ENCODE measurements at places on chromosomes 16 and 17.

DNA sequence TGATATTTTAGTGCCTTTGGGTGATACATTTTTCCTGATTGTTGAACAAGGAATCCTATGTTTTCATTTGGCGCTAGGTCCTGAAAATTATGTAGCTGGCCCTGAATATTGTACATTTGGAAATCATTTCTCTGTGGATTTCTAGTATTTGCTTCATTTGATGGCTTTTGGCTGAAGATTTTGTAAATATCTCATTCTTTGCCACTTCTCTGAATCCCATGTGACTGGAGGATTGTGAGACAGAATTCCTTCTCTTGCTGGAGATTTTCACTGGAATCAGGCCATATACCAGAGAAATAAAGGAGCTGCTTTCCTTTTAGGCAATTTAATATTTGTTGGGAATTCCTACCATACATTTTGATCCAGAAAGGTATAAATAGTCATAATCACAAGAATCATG is 8.6 kb downstream of the KRT28 start:
- DNase-seq = no peak

GRCh38 chr17:79315358-79316105 is 240.9 kb downstream of the ENGASE start:
- DNase-seq = no peak

GRCh38 chr17:76867578-76868175 is 527 bp upstream of the MGAT5B start:
- DNase-seq = no peak

DNA sequence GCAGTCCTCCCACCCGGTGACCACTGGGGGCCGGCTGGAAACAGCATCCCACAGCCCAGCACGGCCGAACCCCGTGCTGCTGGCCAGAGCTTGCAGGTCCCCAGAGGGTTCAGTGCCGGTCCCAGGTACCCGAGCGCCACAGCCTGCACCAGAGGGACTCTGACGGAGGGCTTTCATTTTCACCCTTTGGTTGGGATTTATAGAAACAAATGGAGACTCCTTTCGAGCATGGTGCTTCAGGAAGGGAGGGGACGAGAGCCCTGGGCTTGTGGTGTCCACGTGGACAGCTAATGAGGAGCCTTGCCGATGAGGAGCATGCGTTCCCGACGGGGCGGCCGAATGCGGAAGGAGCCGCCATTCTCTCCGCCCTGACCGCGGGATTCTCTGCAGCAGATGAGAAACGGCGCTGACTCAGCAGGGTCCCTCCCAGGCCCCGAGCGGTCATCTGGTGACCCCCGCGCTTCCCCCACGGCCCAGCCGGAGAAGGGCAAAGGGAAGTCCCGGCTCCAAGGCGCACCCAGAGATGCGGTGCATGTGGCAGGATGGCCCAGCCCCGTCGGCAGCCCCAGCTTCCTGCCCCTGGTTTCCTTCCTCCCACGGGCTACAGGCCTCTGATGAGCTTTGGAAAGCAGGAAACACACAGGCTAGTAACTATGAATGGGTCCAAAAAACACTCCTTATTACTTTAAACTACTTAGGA is 9.8 kb downstream of the SLC38A10 start:
- no peak for DNase-seq

- no peak for DNase-seq
Observed at GRCh38 chr16:89922477-89922883, 662 bp upstream of the TUBB3 start.

- DNase-seq = no peak
Observed at GRCh38 chr16:5433587-5433986, 336.0 kb upstream of the EEF2KMT start.

GRCh38 chr17:64297467-64298088 is 34.5 kb upstream of the TEX2 start:
- no peak for DNase-seq

- no peak for DNase-seq
Observed at GRCh38 chr17:51860954-51861561, 297.5 kb downstream of the CA10 start.

DNA sequence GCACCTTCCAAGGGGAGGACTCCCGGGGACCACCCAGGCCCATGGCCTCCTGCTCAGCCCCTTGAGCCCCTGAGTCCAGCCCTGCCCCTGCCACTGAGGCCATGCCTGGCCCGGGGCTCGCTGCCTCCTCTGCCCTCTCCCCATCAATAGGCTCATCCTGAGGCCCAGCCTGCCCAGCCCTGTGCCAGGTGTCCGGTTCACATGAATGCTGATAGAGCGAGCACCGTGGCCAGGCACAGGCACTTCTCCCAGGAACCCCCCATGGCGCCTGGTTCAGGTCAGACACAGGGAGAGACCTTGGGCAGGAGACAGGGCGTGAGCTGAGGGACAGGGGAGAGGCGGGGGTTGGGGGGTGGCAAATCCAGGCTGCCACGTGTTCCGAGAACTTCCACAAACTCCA is 2.8 kb upstream of the PVALEF start:
- no peak for DNase-seq

- DNase-seq = no peak
Observed at GRCh38 chr17:4006745-4007211, 42.5 kb upstream of the ATP2A3 start.
